LHCN-M2 (cell line): ENCODE measurements at places on chromosomes 4 and X.

DNA sequence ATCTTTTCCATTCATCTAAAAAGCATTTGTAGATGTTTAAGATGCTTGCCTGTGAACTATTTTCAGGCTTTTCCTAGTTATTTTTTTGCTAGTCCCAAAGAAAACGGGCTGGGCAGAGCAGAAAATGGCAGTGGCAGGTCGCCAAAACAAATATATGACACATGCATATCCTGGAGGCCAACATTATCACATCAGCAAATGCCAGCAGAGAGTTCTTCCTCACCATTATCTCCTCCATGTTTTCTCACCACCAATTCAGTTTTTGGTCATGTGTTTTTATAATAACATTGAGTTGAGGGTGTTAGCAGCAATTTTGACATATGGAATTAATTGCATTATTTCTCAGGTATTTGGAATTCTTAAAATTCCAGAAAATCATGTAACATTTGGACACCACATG, 97.9 kb upstream of the EOLA2 start:
- DNase-seq, result peak; percentile 81

DNA sequence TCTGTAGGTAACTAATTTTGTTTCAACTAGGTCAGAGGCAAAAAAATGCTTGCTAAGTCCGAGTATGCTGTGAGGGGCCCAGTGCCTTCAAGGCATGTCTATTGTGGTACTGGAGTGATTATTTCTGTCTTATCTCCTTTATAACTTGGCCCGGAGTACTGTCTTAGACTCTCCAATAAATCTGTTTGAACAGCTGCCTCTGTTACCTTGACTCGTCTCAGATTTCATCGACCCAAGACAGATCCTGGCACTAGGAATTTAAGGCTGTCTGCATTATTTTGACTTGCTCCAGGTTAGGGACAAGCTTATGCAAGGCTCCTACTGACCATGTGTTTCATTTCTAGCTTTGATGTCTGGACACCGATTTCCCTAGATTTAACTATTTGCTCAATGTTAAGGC, 41.1 kb upstream of the NKAP start:
- DNase-seq, result no peak

- no peak for DNase-seq
Observed at GRCh38 chr4:101005659-101006058, 341.7 kb downstream of the PPP3CA start.

DNA sequence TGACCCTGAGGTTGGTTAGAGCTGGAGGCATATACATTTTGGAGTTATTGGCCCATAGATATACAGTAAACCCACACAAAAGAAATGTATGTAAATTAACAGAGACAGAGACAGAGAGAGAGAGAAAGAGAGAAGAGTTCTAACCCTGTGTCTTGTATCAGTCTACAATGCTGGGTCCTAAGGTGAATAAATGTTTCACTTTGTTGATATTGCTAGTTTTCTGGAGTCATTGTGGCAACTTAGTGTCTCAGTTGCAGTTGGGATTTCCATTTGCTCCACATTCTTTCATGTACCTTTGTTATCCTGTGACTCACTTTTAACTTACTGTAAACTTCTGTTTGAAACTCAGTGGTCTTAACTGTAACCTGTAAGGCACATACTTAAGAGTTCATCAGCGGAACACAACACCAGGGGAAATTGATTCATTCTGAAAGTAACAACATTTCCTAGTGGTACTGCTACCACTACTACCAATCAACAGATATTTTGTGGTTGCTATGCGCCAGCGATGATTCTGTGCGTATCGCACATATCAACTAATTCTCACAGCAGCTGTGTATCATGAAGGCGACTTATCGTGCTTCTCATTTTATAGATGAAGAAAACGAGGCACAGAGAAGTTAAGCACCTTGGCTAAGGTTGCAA, 38.5 kb upstream of the ETDA start:
- DNase-seq, result no peak

DNA sequence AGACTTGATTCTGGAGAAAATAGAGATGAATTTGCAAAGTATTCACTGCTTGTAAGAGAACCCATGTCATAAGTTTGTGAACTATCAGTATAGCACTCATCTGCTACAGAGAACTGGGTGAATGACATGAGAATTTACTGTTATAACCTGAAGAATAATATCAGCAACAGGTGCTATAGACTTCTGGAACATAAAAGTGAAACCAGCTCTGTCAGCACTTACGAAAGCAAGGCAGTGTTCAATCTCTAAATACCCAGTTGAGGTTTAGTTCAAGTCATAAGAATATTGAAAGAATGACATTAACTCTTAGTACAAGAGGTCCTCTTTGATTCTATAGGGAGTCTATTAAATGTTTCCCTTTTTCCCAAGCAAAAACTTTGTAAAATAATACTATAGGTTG, 232.9 kb upstream of the ANKRD50 start:
- peak; percentile 36 for DNase-seq

- DNase-seq, result peak; percentile 9
Observed at GRCh38 chrX:18558799-18559198, 113.1 kb downstream of the RS1 start.

DNA sequence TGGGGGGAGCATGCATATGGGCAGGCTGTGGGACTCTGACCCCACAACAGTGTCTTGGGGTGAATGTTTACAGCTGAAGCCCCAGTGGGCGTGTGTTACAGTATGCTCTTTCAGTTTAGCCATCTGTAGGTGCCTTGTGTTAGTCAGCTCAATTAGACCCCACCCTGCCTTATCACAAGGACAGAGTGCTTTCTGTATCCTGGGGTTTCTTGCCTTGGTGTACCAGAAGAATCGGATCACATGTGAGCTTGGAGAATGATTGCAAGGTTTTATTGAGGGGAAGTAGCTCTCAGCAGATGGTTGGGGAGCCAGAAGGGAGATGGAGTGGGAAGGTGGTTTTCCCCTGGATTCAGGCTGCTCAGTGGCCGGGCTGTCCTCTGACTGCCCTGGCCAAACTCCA, 27.3 kb downstream of the SH3BGRL start:
- DNase-seq, result no peak

GRCh38 chr4:118848901-118849300, 13.0 kb upstream of the SEC24D start:
- no peak for DNase-seq

DNA sequence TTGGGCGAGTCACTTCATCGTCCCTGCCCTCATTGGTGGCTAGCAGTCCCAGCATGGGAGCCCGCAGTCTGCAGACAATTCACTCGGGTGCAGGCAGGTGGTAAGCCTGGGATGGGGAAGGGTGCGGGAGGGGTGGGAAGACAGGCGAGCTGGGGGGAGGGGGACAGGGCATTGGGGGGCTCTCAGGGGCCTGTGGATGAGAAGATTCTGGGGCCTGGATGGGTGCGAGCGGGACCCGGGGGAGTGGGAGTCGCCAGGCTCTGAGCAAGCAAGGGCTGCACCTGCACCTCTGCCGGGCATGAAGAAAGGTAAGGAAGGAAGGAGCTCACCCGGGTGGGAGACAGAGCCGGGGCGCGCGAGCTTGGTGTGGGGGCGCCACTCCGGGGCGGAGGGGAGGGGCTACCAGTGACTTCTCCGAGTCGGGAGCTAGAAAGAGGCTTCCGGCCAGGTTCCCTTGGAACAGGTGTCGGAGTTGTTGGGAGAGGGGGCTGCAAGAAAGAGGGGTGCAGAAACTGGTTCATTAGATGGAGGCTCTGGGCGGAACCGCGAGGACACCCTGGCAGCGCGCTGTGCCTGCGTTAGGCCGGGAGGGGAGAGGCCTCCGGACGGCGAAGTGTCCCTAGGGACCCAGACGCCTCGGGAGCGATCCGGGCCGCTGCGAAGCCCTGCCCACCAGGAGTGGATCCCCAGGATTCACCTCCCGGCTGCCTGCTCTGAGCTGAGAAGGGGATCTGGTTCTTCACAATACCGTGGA, 103.4 kb upstream of the PDLIM3 start:
- DNase-seq, result no peak

GRCh38 chrX:154717824-154718223, 33.1 kb downstream of the GAB3 start:
- peak; percentile 77 for DNase-seq

GRCh38 chr4:15836362-15836761, 58.2 kb downstream of the CD38 start:
- no peak for DNase-seq

GRCh38 chr4:59369229-59369628, 1830.9 kb upstream of the ADGRL3 start:
- no peak for DNase-seq

- peak; percentile 63 for DNase-seq
Observed at GRCh38 chr4:69713593-69713992, 46.8 kb downstream of the SULT1B1 start.

GRCh38 chrX:18674417-18674787, 2.5 kb upstream of the RS1 start:
- no peak for DNase-seq

GRCh38 chrX:71475785-71476540, 56.9 kb upstream of the OGT start:
- DNase-seq, result no peak

DNA sequence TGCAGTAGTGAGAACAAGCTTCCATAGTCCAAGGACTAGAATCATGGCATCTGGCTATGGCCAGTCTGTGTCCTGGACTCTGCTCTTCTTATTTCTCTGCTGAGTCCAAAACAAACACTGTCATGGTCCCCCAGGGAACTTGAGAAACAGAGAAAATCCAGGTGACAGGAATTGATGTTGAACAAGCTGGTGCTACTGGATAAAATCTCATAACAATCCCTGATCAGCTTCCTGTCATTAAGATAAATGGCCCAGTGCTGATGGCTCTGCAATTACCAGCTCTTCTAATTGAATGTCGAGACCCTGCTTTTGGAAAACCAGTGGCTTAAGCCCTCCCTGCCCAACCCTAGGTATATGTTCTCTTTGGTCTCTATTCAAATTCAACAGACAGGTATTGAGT, 58.8 kb upstream of the ARHGAP36 start:
- DNase-seq, result no peak

DNA sequence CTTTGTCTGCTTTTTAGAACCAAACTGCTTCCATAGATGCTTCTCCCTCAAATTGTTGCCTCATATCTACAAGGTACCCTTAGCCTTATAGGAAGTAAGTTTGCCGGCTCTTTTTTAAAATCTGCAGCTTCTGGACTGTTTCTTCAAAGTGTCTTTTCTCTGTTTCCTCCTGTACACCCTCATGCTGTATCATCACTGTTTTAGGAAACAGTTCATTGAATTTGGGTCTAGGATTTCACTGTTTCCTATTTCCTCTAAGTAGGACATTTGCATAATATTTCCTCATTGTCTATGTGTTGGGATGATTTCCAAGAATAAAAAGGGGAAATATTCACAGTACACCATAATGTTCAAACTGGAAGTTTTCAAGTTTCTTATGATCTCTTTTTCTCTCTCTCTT, 43.0 kb downstream of the BANK1 start:
- DNase-seq, result no peak

- no peak for DNase-seq
Observed at GRCh38 chrX:110584083-110584482, 211.5 kb downstream of the CHRDL1 start.

GRCh38 chr4:125681240-125681639, 366.5 kb downstream of the FAT4 start:
- peak; percentile 56 for DNase-seq

- no peak for DNase-seq
Observed at GRCh38 chrX:150525061-150525919, 43.1 kb upstream of the MTM1 start.

DNA sequence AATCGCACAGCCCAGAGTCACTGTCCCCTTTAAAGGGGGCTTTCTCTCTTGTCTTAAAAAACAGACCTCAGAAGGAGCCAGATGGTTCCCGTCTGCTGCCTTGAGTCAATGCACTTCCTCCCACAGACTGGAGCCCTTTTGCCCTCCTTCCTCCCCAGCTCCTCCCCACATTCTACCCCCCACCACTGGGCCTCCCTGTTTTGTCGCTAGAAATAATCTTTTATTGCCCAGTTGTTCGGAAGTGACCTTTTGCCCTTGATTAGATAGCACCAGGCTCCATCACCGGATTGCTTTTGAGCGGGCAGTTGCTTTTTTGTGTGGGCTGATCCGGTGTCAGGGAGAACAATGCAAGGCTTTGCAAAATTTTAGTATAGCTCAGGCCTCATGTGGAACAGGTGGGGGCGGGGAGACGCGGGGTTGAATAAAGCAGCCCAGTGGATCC, 47.7 kb downstream of the SPRY1 start:
- peak; percentile 61 for DNase-seq

DNA sequence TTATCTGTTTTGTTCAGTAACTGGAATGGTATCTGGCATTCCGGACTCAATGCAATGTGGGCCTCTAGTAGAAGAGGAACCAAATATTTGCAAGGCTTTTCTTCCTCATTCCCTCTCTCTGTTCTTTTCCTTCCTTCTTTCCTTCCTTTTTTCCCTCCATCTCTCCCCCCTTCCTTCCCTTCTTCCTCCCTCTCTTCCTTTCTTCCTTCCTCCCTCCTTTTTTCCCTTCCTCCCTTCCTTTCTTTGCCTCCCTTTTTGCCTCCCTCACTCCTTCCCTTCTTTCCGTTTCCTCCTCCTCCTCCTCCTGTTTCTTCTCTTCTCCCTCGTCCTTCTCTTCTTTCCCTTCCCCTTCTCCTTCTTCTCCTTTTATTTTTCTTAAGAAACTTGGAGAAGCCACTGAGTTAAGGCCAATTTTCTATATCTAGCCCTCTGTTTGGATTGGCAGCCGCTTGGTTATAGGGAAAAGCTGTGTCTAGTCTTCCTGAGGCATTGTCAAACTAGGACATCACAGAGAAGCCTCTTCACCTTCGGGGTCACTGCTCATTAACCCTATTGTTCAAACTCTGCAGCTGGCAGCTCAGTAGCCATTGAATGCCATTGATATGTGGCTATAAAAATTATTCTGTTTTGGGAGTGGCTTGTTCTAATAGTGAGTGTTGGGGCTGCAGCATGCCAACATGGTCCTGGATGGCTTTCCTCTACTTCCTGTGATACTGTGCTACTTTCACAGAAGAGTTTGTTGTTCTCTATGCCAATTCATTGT, 95.9 kb downstream of the CFAP299 start:
- DNase-seq, result peak; percentile 5

DNA sequence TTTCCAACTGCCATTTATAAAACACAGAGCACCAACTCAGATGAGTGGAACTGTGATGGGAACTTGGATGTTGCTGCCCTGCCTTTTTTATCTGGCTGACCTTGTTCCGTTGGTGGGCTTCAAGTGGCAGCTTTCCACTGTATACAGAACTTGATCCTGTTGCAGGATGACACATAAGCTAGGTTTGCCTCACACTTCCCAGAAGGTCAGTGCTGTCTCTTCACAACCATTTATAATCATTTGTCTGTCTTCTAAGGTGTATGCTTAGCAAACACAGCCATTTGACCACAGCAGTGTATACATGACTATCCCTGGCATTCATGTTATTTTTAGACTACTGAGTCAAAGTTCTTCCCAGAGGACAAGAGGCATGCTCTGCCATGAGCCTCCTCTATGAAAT, 20.3 kb downstream of the DGKK start:
- no peak for DNase-seq

- peak; percentile 5 for DNase-seq
Observed at GRCh38 chr4:39883646-39884045, 94.1 kb downstream of the PDS5A start.

GRCh38 chrX:21493226-21493830, 119.1 kb downstream of the CNKSR2 start:
- no peak for DNase-seq

- peak; percentile 65 for DNase-seq
Observed at GRCh38 chr4:141642711-141643110, 6.3 kb downstream of the IL15 start.
